AG10803 (cell line): ENCODE measurements at places on chromosomes 6 and 20.

GRCh38 chr6:70668499-70668812 is 773 bp downstream of the SMAP1 start:
- peak; percentile 17 for DNase-seq

DNA sequence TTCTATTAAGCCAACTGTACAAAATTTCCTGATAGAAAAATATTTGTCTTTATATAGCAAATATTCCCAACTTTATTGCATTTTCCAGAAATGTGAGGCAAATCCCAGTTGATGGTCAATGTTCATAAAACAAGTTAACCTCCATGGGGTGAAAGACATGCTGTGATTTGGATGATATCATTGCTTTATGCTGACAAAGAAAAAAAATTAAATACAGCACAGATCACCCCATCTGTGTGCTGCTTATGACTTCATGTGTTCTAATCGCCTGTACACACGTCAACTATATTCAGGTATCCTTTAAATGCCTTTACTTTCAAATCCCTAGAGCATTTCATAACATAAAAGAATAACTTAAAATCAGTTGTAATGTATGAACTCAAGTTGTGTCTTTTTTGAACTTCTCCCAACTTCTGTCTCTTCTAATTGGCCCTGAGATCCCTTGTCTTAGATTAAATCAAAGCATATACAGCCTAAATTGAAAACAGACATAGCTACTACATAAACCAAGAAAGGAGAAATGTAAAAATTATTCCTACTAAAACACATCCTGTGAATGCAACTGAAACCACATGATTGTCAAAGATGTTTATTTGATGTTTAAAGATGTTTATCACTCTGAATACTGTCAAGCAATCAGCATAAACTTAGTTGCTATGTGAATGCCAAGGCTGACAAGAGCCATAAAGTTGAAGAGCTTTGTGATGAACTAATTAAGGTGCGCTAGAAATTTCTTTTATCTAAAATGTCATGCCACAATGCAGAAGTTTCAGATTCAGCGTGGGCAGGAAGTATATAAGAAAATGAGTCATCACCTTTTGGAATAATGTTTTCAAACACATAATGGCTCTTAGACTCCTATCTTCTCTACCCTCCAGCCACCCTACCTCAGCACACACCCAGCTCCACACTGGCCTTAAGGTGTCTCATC is 68.7 kb downstream of the FILIP1 start:
- DNase-seq: no peak

GRCh38 chr6:27263886-27264285 is 16.4 kb downstream of the PRSS16 start:
- DNase-seq: no peak

DNA sequence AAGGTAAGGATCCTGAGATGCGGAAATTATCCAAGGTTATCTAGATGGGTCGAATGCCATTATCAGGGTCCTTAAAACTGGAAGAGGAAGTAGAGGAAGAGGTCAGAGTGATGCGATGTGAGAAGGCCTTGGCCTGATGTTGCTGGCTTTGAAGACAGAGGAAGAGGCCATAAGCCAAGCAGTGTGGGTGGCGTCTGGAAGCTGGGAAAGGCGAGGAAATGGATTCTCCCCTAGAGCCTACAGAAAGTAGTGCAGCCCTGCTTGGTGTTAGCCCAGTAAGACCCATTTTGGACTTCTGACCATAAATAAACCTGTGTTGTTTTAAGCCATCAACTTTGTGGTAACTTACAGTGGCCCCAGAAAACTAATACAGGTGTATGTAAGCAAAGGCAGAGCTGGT is 2.0 kb downstream of the SRXN1 start:
- no peak for DNase-seq

DNA sequence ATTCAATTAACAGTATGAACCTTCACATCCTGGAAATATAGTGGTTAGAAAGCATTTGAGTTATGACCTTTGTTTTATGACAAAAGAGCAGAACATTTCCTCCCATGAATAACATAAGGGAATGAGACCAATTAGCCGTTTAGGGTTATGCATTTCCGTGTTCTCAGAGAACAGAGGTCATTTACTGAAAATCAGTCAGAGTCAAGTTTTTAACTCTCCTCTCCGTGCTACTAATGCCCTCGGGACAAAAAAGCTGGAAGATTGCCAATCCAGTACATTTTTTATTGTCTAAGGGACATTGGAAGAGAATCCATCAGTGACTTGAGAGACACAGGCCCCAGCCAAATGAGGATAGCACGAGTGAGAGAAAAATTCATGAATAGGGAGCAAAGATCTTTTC is 632.7 kb downstream of the RFPL4B start:
- peak; percentile 51 for DNase-seq

GRCh38 chr20:44326391-44327159 is 10.3 kb upstream of the R3HDML start:
- no peak for DNase-seq

- DNase-seq: no peak
Observed at GRCh38 chr20:18879262-18879661, 65.7 kb downstream of the SCP2D1 start.

DNA sequence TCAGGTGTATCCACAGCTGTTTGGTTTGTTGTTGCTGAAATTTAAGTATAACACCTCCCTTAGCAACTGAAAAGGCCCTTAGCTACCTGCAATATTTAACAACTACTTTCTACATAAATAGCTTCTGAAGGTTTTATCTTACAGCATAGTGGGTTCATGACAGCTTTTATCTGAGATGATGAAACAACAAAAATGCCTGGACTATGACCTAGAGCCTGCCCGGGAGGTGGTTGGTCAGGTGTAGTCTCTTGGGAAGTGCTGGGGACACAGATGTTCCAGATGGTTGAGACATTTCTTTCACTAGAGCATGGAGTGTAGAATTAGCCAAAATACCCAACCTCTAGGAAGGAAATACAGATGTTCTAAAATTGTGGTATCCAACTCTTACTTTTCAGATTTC is 705.4 kb downstream of the MAFB start:
- DNase-seq: no peak

DNA sequence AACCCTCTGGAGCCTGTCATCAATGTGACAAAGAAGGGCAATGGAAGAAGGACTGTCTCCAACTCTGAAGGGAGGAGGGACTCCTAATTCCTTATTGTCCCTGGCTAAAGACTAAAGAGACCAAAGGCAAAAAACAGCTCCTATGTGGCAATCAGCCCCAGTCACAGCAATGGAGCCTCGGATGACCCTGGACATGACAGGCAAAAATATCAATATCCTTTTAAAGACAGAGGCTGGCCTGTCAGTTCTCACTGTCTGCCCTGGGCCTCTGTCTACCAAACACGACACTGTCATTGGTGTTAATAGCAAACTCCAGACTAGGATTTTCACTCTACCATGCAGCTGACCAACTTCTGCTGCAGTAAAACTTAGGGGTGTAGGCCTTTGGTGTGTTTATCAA is 38.0 kb upstream of the POU5F1 start:
- no peak for DNase-seq

DNA sequence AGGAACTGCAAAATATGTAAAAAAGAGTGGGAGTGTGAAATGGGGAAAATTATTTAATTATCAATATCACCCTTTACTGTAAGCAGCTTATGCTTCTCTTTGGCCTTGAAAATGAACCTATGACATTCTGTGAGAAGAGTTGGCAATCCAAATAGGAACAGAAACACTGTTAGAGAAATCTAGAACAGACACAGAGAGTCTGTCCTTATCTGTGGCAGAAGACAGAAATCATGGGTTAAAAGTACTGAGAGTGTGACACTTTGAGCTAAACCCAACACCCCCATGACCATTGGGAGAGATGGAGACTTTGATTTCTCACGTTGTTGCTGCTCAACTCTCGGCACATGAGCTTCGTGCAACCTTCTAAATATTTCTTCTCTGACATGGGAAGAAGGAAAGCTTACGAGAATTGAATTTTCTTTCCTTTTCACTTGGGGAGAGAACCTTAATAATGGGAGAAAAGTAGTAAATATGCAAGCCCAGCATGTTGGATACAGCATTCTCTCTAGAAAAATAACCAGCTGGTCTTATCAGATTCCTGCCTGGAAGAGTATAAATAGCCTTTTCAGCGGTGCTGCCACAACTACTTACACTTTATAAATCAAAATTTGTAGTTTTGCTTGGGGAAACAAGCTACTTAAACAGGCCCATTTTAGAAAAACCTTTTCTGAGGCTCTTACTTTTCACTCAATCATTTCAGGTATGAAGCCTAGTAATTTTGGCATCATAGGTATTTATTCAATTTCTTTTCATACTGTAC is 49.4 kb upstream of the NOX3 start:
- no peak for DNase-seq

DNA sequence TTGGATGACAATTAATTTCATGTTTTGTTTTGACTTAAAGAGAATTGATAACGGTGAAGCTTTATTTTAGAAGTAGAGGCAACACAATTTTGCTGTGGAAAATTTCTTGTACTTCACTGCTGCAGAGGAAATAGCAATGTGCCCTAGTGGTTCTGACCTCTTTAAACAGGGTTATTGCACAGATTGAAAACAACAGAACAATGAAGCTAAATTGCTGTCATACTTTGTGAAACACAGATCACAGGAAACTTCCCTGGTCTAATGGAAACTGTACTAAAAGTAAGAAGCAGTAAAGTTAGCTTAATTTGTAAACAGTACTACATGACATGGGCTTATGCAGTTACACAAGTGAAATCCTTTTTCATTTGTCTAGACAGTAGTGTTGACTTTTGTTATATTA is 31.3 kb downstream of the OR2A4 start:
- DNase-seq: no peak

GRCh38 chr20:56431471-56431870 is 19.4 kb downstream of the CASS4 start:
- DNase-seq: no peak

DNA sequence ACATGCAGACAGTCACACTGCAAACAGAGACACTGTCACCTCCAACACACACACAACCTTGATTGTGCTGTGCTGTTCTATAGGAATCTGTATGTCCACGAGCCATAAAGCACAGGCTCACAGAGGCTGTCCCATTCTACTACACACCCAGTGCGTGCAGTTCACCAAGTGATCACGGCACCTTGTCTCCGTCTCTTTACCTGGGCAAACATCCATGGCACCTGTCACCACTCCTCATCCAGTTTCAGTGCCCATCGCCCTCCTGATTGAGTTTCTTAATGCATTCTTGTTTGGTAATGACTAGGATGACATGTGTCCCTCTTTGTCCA is 65.8 kb upstream of the STMND1 start:
- no peak for DNase-seq

DNA sequence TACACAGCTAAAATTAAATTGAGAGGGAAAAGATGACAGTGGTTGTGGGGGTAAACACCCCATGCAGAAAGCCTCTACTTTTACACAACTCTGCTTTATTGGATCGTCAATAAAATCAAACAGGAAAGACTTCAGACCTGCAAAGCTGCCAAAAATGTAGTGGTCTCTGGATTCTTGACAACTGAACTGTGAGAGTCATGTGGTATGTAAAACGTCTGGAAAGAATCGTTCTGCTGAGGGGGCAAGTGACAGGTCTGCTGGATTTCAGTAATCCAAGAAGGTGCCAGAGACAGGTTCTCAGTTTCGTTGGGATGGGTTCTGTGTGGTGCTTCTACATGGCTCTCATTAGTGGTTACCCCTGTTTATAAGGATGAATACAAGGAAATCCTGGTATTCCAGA is 63.3 kb downstream of the TSPYL4 start:
- DNase-seq: peak; percentile 94

DNA sequence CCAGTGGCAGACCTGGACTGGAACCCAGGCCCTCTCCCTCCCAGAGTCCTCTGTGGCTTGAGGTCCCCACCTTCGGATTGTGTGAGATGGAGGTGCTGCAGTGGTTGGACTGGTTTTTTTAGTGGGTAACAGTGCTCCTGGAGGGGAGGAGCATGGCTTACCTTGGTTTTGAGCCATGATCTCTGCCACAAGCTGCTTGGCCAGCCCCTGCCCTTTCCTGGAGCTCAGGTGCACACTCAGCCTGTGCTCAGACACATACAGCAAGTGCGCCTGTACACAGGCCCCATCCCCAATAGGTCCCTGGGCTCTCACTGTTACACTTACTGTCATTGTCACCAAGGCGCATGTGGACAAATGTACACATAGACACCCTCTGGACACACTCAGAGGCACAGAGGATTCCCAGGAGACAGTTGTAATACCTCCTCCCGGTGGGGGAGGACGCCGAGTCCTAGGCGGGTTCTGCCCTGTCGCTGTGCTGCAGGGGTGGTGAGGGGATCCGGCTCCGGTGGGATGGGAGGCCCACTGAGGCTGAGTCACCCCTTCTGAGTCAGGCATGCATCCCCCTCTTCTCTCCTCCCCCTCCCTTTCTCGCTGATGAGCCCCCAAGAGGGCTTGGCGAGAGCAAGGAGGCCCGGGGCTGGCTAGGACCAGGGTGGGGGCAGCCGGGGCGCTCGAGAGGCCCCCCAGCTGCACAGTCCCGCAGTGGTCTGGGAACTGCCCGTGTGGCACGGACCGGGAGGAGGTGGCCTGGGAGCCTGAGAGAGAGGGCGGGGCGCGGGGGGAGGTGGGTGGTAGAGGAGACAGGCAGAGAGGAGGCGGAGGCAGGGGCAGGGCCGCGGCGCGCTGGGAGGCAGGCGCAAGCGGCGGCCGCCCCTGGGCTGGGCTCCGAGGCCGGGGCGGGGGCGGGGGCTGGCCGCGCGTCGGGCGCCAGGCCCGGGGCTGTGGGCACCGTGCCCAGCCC is 522 bp upstream of the EPB41L1 start:
- peak; percentile 64 for DNase-seq

GRCh38 chr6:167130712-167131684 is 8.1 kb downstream of the CCR6 start:
- no peak for DNase-seq

- DNase-seq: peak; percentile 16
Observed at GRCh38 chr6:34791164-34791700, 651 bp upstream of the BLTP3A start.

DNA sequence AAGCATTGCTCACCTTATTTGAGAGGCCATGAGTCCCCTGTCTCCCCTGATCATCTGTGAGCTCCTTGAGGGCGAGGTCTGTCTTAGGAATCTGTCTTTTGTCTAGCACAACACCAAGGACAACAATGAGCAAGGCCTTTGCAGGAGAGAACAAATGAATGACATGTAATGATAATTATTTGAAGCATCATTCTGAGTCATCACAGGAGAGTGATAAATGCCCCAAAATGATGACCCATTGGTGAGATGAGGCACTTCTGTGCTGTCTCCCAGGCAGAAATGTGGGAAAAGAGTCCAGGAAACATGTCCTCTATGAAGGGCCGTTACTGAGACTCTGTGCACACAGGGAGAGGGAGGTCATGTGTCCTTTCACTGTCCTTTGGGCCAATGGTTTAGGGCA is 105.2 kb upstream of the LRFN2 start:
- no peak for DNase-seq

GRCh38 chr20:63119963-63120807 is 95.7 kb downstream of the YTHDF1 start:
- DNase-seq: no peak
